NAMALWA (cell line): ENCODE measurements at places on chromosomes 11 and 22.

GRCh38 chr22:22403771-22404170 is 104.8 kb downstream of the ZNF280B start:
- peak; percentile 72 for DNase-seq

- peak; percentile 70 for DNase-seq
Observed at GRCh38 chr11:67483831-67484665, 1.2 kb downstream of the AIP start.

GRCh38 chr22:46262449-46263215 is 511 bp downstream of the PKDREJ start:
- DNase-seq: no peak

DNA sequence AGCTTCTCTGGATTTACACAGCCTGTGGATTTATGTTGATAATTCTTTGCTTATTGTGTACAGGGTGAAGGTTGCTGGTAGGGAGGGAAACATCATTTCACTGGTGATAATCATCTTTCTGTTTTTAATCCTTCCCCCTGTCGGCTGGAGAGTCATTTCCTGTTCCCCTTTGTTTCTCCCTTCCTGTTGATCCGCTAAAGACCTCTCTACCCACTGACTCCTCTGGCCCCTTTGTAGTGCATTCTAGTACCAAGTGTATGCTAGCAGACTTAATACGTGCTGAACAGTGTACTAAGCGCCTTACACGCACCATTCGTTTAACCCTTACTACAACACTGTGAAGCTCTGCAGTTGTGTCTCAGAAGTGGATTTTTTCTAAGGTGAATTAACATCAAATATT is 19.0 kb upstream of the OR9Q1 start:
- DNase-seq: no peak

DNA sequence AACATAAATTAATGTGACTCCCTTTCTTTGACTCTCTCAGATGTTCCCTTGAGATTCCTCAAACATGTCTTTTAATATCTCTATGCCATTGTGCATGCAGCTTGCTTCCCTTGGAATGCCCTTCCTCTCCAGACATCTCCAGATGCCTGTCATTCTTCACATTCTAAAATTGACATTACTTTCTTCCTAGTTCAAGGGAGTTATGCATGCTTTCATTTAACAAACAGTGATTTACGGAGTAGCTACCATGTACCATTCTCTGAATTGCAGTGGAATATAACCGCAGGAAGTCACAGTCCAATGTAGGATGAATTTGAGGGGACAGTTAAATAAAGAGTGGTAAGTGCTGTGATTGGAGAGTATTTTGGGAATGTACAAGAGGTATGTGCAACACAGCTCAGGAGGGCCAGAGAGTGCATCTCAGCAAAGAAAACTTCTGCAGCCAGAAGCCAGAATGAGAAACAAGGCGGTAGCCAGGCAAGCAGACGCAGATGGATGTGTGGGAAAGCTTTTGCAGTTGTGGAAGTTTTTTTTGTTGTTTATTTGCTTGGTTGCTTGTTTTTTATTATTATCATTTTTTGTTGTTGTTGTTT is 18.7 kb downstream of the MMP10 start:
- no peak for DNase-seq

- no peak for DNase-seq
Observed at GRCh38 chr11:17605651-17606122, 58.6 kb downstream of the OTOG start.

DNA sequence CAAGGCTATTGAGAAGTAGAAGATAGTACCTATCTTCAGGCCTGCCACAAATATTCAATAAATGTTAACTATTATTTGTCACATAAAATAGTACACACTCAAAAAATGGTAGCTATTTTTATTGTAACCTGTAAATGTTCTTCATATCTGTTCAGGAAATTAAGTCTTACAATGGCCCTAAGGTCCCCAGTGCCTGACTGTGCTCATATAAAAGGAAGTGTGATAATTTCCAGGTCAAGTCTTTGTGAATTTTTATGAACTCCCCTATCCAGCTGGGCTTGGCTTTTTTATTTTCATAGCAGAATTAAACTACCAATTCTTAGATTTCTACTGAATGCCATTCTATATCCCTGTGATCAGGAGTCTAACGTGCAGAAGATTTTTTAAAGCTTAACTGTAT is 284.2 kb upstream of the PITPNB start:
- no peak for DNase-seq

- peak; percentile 56 for DNase-seq
Observed at GRCh38 chr11:61747192-61747966, 5.1 kb upstream of the MYRF start.

DNA sequence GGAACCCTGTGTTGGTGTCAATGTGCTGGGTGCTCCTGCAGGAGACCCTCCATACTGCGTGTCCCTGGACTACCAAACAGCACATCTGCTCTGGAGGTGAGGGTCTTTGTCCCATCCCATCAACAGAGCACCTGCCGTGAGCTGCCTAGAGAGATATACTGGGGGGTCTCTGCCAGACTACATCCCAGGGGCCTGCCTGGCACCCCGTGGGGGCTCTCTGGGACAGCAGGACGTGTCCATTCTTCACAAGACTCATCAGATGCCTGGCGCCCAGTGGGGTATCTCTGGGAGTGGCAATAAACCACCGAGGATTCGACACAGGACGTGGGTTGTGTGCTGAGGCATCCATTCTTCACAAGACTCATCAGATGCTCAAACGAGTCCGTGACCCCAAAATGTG is 42.7 kb downstream of the SHANK2 start:
- DNase-seq: no peak

- DNase-seq: peak; percentile 62
Observed at GRCh38 chr11:59802639-59803176, 7.9 kb downstream of the MRPL16 start.

DNA sequence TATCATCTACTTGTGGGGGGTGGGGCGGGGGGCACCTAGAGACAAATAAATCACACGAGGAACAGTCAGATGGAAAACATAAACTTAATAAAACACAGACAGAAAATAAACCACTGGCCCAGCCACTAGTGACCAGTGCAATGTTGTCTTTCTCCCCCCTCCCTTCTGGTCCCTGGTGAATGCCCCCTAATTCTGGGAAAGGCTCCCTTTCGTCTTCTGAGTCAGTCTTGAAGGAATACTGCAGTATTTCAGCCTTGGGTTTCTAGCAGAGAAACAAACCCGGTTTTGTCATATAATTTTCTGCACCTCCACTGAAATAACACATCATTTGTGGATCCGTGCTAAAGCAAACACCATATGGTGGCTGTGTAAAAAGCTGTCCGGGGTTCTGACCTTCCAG is 101.7 kb downstream of the ABTB2 start:
- DNase-seq: no peak

- DNase-seq: no peak
Observed at GRCh38 chr11:121095561-121095960, 5.5 kb upstream of the TECTA start.

- no peak for DNase-seq
Observed at GRCh38 chr11:128717516-128717915, 23.6 kb downstream of the FLI1 start.

DNA sequence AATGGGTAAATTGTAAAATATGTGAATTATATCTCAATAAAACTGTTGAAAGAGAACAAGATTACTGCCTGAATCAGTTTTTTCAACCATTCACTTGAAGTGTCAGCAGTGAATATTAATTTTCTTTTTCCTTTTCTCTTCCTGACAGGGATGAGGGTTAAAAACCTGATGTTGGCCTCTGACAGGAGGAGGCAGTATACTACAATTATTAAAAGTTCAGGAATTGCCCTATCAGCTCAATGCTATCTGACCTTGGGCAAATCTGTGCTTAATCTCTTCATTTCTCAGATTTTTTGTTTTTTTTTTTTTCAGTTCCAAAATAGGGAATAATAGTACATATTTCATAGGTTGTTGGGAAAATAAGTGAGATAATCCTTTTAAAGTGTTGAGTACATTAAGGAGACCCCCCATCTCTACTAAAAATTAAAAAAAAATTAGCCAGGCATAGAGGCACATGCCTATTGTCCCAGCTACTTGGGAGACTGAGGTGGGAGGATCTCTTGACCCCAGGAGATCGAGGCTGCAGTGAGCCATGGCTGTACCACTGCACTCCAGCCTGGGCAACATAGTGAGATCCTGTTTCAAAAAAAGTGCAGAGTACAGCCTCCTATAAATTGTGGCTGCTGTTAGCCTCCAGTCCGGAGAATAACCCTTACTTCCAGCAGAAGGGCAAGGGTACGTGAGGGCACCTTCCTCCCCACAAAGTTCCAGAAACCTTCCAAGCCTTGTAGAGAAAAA is 48.8 kb downstream of the TRIM44 start:
- DNase-seq: no peak

DNA sequence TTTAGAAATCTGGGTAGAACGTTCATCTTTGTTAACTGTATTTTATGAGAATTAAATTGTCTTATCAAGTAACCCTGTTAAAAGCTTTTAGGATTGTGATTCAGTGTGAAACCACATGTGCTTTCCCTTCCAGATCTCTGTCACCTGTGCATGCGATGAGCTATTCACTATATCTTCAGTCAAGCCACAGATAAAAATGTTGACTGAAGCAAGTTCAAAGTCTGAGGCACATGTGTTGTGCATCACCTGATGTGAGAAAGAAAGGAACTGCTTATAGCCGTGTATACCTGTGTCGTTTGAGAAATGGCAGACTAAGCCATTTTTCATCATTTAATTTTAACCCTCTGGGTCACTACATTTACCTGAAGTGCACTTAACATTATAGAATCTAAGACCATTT is 1088.9 kb upstream of the TENM4 start:
- no peak for DNase-seq

DNA sequence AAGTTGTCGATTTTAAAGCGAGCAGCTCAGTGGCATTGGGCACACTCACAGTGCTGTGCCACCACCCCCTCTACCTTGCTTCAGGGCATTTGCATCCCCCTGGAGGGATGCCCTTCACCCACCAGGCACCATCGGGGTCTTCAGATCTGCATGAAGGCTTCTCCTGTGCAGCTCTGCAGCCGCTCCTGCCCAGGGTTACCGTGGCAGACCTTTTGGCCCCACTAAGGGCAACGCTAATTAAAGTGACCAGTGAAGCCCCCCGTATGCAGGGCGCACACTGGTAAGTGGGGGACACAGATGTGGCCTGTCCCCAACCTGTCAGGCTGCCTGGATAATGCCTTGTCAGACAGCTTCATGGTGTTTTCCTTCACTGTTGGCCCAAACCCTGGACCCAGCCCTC is 1117.7 kb downstream of the BRD1 start:
- no peak for DNase-seq

DNA sequence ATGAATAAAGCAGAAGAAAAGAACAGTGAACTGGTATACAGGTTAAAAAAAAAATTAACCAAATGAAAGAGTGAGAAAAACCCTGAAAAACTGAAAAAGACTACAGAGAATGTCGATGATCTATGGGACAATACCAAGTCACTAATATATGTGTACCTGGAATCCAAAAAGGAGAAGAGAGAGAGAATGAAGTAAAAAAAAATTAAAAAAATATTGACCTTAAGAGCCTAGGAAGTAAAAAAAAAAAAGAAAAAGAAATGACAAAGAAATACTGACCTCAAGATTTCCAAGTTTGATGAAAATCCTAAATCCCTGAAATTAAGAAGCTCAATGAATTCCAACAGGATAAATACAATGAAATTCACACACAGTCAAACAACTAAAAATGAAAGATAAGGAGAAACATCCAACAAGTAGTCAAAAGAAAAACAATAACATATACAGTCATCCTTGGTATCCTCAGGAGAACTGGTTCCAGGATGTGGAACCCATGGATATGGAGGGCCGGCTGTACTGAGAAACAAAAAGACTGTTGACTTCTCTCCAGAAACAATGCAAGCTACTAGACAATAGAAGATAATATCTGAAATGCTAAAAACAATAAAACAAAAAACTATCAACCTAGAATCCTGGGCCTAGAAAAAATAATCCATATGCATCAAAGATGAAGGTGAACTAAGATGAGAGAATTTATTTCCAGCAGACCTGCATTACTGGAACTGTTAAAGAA is 33.5 kb upstream of the SERPIND1 start:
- DNase-seq: no peak

DNA sequence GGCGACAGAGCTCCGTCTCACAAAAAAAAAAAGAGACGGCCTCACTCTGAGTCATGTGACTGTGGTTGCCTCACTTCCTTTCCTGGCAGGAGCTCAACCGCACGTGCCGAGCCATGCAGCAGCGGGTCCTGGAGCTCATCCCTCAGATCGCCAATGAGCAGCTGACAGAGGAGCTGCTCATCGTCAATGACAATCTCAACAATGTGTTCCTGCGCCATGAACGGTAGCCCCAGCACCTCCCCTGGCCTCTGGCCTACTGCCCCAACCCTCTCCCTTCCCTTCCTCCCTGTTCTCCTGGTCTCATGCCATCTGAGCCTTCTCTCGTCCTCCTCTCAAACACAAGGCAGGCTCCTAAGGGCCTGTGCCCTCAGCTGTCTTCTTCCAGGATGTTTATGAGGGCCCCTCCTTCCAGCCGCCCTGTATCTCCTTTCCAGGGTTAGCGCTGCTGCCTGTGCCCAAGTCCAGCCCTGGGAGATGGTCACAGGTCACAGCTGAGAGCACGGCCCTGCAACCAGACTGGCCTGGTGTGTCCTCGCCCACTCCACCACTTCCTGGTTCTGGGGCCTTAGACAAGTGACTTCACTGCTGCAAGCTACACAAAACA is 30.7 kb downstream of the TOM1 start:
- peak; percentile 63 for DNase-seq

- DNase-seq: peak; percentile 16
Observed at GRCh38 chr11:97269527-97269926, 879.7 kb downstream of the JRKL start.

DNA sequence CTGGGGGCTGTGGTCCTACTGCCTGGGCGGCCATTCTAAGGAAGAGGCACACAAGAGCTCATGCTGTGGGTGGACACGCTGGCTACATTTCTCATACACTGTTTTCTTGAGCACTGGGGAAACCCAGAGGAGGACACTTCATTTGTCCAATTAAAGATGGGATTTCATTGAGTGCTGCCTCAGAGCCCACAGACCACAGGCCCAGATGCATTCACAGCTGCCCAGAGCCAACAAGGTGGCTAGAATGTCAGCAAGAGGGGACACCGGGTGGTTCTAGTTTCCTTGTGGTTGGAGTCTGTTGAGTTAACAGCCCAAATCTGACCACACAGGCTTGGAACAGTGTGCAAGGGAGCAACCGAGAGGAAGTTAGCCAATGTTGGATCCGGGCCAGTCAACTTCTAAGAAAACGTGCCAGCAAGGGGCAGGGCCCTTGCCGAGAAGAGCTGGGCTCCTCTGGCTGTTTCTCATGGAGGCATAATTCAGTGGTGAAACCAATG is 35.0 kb upstream of the SORL1 start:
- DNase-seq: peak; percentile 56

DNA sequence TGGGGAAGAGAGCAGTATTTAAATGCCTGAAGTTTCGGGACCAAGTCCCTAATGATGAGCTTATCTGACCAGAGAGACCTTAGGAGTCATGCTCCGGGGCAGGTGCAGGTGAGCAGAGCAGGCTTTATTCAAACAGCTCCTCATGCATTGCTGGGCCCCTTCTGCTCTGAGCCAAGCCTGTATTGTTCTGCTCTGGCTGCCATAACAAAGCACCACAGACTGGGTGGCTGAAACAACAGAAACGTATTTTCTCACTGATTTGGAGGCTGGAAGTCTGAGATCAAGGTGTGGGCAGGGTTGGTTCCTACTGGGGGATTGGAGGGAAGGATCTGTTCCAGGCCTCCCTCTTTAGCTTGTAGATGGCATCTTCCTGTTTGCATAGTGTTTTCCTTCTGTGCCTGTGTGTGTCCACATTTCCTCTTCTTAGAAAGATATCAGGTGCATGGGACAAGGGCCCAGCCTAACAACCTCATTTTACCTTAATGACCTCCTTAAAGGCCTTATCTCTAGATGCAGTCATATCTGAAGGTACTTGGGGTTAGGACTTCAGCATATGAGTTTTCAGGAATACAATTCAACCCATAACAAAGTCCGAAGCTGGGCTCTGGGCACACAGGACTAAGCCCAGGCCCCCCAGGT is 97.1 kb upstream of the PARVA start:
- no peak for DNase-seq

- peak; percentile 54 for DNase-seq
Observed at GRCh38 chr11:119248750-119249670, 42.9 kb downstream of the CBL start.
